ENCODE measurements at places on chromosomes 16 and 17.
A peak's percentile ranks its signal among the peaks of the same experiment; 100 is the strongest.

DNA sequence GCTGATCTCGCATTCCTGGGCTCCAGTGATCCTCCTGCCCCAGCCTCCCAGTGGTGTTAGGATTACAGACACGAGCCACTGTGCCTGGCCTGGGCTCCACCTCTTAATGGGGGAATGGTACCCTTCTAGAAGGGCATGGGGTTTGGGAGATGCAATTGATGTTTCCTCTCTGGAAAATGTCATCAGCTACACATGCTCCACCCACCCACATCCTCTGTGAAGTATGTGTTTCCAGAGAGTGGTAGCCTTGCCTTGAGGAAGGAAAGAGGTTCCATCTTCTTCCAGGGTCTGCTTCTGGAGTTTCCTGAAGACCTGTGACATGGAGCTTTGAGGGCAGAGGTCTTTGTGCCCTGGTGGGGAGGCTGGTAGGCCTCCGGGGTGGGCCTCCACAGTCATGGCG is 45.2 kb upstream of the GSE1 start:
- DNase-seq, result no peak

GRCh38 chr17:50710025-50710424 is 2.3 kb upstream of the ANKRD40 start:
- DNase-seq, result no peak

DNA sequence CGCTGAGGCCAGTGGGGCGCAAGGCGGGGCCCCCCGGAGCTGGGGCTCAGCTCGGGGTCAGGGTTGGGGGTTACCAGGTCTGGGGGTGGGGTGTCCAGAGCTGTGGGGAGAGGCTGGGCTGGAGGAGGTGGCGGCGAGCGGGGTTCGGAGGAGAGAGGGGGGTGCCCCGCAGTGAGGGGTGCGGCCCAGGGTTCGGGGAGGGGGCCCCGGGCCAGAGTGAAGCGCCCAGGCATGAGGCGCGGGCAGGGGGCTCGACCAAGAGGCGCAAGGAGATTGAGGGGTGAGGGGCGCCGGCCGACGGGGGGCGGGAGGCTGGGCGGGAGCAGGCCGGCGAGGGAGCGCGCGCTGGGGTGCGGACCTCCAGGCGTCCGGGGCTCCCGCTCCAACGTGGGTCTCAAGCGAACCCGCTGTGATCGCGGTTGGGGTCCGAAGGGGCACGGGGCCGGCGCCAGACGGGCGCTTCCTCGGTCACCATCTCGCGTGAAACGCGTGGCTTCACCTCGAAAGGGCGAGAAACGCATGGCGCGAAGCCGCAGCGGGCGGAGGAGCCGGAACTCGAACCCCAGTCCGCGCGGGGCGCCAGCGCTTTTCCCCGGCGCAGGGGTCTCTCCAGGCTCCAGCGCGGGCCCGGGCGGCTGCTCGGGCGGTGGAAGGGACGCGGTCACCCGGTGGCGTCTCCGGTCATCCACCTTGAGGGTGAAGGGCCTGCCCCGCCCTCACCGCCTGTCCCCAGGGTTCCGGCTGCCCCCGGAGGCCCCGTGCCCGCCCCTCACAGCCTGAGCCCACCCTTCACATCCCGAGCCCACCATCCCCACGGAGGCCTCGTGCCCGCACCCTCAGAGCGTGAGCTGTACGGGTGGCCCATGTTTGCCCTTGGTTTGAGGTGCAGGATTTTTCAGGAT is 846 bp downstream of the CPNE7 start:
- no peak for DNase-seq

DNA sequence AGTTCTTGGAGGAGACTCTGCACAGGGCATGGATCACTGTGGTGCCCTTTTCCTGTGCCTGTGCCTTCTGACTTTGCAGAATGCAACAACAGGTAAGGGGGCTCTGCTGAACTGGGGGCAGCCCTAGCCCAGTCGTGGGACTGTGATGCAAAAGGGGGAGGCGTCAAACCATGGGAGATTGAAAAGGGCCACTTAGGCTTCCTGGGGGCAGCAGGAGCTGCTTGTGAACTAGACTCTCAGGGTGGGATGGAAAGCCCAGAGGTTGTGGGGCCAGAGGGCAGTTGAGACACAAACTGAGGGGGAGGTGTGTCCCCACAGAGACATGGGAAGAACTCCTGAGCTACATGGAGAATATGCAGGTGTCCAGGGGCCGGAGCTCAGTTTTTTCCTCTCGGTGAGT is 19.6 kb downstream of the ADGRG5 start:
- DNase-seq, result no peak

- no peak for DNase-seq
Measured at GRCh38 chr16:52597772-52598483, 51.0 kb upstream of the TOX3 start.

GRCh38 chr17:81459224-81459623 is 53.4 kb downstream of the ACTG1 start:
- no peak for DNase-seq

DNA sequence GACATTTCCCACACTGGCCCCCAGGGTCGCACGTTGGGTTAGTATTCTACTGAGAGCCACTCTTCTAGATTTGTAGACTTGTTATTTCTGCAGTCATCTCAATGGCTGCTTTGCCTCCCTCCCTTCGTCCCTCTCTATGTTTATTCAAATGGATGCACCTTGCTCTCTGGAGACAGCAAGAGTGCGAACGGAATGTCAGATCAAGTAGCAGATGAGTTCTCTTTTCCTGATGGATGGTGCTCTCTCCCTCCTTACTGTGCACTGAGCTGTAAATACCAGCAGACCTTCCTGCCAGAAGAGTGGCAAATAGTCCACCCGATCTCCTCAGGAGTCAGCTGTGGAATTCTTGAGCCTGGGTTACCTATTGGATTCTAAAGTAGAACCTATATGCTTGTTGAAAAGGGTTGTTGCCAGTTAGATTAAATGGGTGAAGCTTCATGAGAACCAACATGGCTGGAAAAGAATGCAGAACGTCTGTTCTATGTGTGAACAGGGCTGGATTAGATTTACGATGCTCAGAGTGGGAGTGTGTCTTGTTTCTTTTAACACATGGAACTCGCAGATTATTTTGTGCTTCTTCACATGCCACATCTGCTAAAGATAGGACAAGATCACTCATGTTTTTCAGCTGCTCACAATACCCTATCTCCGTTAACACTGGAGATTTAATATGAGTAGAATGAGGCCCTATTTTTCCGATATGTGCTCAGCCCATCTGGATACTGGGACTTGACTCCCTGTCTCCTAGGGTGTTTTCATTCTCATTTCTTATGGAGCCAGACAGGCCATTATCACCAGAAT is 6.1 kb downstream of the GNAO1 start:
- no peak for DNase-seq

DNA sequence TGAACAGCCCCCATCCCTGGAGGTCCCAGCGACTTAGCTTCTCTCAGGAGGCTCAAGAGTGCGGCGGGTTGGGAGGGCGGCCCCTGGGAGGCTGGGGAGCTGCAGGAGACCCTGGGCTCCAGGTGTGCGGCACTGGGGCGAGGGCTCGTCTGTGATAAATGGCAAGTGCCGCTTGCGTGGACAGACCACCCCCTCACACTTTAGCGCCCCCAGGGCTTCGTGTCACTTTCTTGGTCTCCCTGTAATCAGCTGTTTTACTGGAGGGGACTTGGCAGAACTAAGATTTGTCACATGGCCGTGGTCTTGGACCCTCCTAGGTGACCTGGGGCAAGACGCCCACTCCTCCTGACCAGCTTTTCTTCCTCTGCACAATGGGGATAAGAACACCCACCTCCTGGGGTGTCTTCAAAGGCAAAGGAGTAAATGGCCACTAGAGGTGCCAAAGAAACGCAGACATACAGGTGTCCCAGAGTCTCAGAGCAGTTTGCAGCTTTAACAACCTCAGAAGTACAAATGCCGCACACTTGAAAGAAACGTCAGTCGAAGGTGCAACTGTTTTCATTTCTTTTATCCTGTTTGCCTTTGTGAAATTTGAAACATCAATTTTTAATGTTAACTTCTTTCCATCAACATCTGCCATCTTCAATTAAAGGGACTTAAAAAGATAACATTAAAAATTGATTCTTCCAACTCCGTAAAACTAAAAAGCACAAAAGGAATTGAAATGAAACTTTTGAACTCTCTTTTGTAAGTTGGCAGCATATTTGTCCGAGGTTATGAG is 946 bp downstream of the OSGIN1 start:
- no peak for DNase-seq

DNA sequence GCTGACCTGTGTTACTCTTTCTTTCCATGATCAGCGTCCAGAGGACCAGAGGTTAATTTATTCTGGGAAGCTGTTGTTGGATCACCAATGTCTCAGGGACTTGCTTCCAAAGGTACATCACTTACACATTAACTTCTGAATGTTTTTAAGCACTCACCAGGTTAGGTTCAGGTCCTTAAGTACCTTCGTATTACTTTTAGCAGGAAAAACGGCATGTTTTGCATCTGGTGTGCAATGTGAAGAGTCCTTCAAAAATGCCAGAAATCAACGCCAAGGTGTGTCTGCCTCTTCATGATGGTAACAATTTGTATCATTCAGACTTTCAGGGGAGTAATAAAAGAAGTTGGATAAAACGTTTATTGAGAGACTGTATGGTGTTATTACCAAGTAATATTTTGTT is 3.3 kb downstream of the HERPUD1 start:
- DNase-seq, result no peak

- DNase-seq, result no peak
Measured at GRCh38 chr16:12390644-12391043, 413.0 kb downstream of the CPPED1 start.

DNA sequence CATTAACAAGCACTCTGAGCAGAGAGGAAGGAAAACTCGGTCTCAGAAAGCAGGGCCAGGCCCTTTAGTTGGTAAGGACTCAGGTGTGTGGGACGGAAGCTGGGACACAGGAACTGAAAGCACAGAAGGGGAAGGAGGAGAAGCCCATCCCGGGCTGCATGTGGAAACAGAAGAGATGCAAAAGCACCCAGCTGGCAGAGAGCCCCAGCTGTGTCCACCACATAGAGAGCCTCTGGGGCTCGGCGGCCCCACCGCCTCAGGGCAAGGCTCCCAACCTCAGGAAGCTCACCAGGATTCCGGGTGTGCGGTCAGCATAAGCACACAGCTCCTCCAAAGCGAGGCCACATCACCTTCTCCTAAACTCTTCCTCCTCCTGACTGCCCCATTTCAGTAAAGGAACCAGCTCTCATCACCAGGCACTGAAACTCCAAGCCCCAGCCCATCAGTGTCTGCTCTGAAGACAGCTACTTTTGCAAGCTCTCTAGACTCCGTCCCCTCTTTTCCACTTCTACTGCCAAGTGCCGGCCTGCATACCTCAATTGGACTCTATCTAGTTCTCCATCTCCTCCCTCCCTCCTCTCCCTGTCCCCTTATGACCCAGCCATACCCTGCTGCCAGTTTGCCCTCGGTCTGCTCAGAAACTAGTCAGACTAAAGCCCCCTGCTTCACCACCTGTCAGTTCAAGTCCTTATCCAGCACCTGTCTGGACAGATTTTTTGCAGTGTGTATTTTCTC is 6.0 kb downstream of the ST3GAL2 start:
- no peak for DNase-seq

GRCh38 chr17:17716837-17717523 is 35.7 kb downstream of the RAI1 start:
- DNase-seq, result no peak

GRCh38 chr17:13337151-13337550 is 264.6 kb downstream of the HS3ST3A1 start:
- no peak for DNase-seq

- DNase-seq, result no peak
Measured at GRCh38 chr17:69704935-69705334, 290.4 kb downstream of the MAP2K6 start.

DNA sequence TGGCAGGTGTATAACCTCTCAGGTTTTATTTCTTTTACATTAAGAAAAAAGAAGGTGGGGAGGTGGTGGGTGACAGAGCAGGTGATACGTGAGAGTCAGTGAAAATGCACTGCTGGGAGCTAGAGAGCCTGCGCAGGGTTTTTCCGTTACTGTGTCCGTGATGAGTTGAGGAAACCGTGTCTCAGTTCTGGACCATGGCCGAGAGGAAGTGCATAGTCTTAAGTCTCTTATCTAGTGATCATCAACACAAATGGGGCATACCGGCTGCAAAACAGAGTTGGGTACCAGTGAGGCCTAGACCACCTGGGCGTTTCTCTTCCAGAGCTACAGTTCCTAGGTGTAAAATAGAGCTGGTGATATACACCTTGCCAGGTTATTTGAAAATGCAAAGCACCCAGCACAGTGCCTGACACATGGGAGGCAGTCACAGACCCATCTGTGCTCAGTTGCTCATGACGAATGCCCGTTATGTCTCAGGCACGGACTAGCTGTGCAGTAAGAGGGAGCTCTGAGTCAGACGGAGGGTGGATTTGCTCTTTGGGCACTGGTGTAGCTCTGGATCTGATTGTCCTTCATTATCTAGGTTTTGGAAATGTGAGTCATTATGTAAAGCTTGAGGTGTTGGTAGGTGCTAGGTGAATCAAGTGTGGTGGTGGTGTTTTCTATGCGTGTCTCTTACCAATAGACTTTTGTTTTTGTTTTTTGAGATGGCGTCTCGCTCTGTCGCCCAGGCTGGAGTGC is 60.9 kb downstream of the RPTOR start:
- DNase-seq, result no peak

GRCh38 chr16:17125671-17126070 is 345.1 kb downstream of the XYLT1 start:
- no peak for DNase-seq

DNA sequence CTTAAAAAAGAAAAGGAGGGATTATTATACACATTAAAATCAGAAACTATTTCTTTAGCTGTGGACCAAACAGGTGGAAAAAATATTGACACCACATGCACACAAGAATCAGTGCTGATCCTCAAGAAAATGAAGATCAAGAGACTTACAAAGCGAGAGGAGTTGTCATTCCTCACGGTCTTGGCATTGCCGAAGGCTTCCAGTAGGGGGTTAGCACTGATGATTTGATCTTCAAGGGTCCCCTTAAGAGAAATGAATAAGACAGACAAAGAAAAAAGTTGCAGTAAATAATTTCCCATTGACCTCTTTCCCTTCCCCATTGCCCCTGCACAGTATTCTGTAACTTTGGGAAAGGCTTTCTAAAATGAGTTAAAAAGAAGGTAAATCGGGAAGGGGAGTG is 6.0 kb downstream of the MYH4 start:
- DNase-seq, result no peak

DNA sequence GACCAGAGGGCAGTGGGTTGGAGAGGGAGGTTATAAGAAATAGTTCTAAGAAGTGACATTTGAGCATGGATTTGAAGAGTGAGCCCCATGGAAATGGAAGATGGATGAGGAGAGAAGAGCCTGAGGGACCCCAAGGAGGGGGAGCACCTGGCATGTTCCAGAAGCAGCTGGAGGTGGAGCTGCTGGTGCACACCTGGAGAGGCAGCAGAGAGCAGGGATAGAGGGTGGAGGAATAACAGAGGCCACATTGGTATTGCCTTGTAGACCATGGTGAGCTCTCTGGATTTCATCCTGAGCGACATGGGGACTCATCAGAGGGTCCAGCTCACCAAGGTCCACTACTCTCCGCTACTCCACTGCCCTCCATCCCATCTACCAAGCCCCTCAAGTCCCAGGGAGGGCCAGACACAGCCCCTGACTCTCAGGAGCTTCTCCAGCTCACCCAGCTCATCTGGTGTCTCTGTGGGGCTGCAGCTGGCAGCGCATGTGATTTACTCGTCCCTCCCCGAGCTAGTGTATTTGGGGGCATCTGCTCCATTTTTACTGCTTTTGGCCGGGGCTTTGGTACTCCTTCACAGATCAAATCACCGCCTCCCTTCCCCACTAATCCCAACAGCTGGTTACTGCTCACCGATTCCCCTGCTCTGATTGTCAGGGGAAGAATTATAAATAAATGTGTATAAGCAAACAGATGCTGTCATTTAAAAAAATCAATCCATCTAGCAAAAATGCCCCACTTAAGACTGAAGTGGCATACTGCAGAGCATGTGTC is 22.1 kb upstream of the KDM8 start:
- no peak for DNase-seq

- peak; percentile 60 for DNase-seq
Measured at GRCh38 chr17:7237761-7238419, 1.4 kb downstream of the PHF23 start.

All from neural crest cell (in vitro differentiated cells).